ENCODE measurements at places on chromosomes 13 and 19. TPM values are rescaled to one million over a fixed set of nuclear protein-coding genes. Genes with fewer than 3 reads are reported as not detected.

DNA sequence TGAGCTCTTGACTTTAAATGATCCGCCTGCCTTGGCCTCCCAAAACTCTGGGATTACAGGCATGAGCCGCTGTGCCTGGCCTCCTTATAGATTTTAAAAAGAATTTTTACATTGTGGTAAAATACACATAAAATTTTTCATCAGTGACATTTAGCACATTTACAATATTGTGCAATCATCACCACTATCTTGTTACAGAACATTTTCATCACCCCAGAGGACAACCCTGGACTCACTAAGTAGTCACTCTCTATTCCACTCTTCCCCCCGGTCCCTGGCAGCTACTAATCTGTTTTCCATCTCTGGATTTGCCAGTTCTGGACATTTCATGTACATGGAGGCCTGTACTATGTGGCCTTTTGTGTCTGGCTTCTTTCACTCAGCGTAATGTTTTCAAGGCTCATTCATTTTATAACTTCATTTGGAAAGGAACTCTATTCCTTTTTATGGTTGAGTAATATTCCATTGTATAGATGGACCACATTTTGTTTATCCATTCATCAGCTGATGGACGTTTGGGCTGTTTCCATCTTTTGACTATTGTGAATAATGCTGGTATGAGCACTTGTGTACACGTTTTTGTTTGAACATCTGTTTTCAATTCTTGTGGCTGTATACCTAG, 19.9 kb downstream of the MEGF8 start:
- no peak for DNase-seq

DNA sequence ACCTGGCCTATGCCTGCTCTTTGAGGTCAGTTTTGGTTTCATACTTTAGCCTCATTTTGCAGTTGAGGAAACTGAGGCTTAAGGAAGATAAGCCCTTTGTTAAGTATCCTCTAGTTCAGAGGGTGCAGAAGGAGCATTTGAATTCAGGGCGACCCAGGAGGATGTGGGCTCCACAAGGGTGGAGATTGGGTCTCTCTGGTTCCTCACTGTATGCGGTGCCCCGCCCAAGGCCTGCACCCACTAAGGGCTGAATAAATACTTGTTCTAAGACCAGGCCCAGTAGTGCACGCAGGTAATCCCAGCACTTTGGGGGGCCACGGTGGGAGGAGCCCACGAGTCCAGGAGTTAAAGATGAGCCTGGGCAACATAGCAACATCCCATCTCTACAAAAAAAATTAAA, 768 bp upstream of the SLC44A2 start:
- no peak for DNase-seq

DNA sequence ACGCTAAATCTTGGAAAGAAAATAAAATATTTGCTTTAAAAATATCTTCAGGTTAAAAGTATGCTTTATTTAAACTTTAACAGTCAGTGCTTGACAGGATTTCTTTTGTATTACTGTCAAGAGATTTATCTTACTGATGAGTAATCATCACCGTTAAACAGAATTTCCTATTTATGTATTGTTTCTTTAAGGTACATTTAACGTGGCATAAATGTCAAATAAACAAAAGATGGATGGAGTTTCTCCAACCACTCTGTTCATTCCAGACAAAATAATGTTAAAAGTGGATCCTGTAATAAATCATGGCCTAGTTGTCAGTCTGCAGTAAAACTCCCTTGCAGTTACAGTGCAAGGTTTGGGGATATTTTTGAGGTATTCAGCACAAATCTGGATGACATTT, 298.3 kb downstream of the DIAPH3 start:
- DNase-seq, result no peak

DNA sequence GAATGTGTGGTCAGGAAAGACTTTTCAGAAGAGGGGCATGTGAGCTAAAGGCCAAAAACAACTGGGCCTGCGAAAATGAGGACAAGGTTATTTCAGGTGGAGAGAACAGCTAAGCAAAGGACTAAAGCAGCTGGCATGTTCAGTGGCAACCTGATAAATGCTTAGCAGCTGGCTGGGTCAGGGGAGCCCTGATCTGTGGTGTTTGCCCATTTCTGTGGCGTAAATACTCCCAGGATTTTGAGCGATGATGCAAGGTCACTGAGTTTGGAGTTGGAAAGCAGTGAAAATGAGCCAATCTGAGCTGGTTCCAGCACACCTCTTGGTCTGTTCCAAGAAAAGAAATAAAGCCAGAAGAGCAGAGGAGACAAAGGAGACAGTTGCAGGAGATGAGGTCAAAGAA, 704.3 kb downstream of the UQCRFS1 start:
- no peak for DNase-seq

DNA sequence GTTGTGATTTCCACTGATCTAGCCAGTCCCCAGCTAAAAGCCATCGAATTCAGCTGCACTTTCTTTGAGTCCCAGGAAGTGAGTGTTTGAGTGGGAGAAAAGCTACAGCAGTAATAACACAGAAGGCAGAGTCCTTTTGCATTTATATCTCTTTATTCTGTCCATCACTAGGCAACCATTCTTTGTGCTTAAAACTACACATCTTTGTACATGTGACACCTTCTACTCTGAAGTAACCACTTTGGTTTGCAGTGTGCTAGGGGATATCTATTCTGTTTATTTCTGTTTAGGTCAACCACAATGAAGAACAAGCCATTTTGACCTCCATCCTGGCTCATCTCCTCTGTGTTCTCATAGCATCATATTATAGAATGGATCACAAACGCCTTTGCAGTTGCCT, 226.0 kb upstream of the SERP2 start:
- DNase-seq, result no peak

DNA sequence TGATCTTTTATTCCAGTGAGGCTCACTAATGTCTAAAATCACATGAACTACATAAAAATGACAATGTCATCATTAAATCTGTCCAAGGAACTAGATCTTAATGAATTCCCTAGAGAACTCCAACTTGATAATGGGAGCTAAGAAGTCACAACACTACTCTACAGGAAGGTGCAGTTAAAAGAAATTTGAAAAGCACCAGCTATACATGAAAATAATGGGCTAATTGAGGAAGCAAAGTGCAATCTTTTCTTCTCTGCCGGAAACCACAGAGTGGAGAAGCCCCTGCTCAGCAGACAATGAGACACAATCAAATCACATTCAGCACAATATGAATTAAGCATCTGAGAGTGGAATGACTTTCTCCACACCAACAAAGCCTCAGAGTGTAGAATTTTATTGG, 261.7 kb downstream of the LHFPL6 start:
- no peak for DNase-seq

DNA sequence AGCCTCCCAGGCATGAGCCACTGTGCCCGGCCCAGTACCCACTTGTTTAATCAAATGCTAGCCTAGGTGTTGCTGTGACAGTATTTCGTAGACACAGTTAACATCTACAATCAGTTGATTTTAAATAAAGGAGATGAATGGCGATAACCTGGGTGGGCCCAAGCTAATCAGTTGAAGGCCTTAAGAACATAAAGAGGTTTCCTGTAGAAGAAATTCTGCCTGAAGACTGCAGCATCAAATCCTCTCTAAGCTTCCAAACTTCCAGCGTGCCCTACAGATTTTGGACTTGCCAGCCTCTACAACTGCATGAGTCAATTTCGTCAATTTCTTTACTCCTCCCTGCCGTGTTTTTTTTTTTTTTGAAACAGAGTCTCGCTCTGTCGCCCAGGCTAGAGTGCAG, 13.2 kb upstream of the SULT2A1 start:
- DNase-seq, result no peak

DNA sequence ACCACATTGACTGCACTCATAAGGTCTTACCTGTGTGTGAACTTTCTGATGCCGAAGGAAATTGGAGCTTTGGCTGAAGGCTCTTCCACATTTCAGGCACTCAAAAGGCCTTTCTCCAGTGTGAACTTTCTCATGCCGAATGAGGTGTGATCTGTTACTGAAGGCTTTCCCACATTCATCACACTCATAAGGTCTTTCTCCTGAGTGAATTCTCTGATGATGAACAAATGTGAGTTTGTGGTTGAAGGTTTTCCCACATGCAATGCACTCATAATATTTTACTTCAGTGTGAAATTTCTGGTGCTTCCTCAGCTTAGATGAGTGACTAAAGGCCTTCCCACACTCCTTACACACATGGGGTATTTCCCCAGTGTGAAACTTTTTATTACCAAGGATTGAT, 5.7 kb downstream of the ZNF132 start:
- DNase-seq, result no peak

DNA sequence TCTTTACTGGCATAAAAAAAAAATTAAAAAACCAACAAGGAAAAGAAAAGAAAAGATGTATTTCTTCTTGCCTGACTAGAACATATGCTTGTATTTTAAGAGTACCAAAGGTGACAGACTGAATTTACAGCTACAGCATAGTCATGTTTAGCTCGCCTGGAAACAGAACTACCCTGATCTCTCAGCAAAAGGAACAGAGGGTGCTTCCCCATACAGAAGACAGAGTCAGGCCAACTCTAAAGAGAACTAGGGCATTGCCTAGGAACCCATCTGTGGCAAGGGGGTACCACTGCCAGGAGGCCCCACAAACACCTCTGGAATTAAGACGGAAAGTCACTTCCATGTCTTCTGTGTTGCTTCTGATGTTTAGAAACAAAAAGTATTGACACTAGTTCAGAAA, 252.1 kb upstream of the STARD13 start:
- peak; percentile 38 for DNase-seq

DNA sequence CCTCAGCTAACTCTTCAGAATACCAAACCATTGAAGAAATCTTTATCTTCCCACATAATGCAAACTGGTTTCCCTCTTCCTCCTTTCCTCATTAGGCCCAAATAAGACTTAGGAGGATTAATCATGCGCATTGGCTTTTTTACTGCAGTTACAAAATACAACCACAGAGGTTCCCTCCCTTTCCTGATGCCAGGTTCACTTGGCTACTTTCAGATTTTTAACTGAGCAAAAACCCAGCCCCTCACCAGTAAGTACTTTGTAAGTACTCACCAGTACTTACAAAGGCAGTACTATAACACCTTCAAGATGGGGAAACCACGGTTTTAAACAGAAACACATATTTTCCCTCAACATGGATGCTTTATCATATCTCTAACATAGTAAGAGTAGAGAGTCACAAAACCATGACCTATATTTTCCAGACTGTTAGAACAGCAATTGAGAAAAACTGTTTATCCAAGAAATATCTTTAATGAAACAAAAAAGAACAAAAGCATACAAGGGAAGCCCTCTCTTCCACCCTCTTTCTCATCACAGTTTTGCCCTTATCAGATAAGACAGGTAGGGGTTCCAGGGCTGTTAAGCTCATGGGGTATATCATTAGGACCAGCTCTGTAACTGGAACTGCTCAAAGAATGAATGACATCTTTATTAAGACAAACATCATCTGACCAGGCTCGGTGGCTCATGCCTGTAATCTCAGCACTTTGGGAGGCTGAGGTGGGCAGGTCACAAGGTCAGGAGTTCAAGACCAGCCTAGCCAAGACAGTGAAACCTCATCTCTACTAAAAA, 12.7 kb downstream of the FOXO1 start:
- no peak for DNase-seq

DNA sequence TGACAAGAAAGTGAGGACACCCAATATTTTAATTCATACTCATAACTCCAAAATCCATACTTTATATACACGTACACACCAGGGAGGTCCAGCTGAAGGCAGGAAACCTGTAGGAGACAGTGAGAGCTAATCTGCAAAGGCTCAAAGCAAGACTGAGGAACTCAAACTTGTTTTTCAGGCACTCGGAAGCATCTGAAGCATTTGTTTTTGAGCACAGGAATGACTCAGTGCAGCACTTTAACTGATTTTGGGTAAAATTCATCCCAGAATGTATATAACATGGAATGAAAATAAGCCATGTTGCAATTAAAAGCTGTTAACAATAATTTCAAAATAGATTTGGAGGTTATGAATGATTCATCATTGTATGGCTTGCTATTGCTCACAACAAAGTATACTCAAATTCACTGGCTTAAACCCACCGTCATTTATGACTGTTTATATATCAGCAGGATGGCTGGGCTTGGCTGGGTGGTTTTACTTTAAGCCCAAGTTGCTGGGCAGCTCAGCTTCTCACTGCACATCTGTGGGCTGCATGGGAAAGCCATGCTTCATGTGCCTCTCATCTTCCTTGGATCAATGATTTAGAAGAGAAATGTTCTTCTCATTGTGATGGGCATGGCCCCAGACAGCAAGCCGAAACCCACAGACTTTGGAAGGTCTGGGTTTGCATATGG, 177.0 kb downstream of the RFC3 start:
- no peak for DNase-seq

GRCh38 chr19:663682-664117, 686 bp upstream of the RNF126 start:
- DNase-seq, result peak; percentile 33

- peak; percentile 93 for DNase-seq
These were observed at the start of gene NDUFS7 for GRCh38 chr19:1383312-1384084. Gene NDUFS7 (plus strand): TSS chr19:1383907. CDS start chr19:1383927, 20 bp downstream.

DNA sequence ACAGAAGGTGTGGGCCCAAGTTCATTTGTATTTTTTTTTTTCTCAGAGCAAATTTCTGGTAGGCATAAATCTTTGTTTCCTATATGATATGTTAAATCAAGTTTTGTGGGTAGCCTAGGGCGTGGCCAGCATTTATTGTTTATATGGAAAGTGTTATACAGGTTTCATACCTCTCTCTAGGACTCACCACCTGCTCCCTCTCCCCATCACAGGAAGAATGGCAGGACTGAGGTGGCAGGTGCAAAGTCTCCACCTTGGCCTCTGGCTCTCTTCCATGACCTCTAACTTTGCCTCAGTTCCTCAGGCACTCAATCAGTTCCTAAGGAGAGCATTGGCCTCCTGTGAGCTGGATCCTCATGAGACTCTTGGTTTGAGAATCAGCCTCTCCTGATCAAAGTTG, 172.3 kb upstream of the TSC22D1 start:
- no peak for DNase-seq

- no peak for DNase-seq
These were observed 807.5 kb upstream of the SLC10A2 start for GRCh38 chr13:103873725-103874124.

GRCh38 chr13:40152145-40152544, 496.7 kb downstream of the COG6 start:
- DNase-seq, result no peak

DNA sequence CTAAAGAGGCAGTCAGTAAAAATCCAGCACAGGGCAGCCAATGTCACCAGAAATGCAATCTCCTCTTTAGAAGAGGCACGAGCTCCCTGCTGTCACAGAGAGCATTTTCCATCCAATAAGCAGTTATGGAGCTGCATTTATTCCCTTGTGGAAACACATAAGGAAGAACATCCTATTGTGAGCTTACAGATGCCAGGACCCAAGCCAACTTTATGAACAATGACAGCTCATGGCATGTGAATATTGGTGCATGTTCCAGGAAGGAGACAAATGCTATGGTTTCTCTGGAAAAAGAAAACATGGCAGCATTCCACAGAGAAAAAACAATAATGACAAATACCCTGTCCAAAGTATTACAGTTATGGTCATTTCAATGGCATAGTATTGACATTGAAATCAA, 955.6 kb downstream of the UQCRFS1 start:
- no peak for DNase-seq

The RFC3 gene
- 15.9 TPM for polyA plus RNA-seq

The VSTM2B gene
- 8.3 TPM for polyA plus RNA-seq

The PSG6 gene
- not detected for polyA plus RNA-seq

The ZNF700 gene
- 22.7 TPM for polyA plus RNA-seq

The ACP5 gene
- 118 TPM for polyA plus RNA-seq

The TNFSF9 gene
- 0.19 TPM for polyA plus RNA-seq

The FCHO1 gene
- 2.5 TPM for polyA plus RNA-seq

The FOXO1 gene
- polyA plus RNA-seq, result 11.2 TPM
